ENCODE measurements at places on chromosomes 7 and 10.

GRCh38 chr7:8357536-8357935, 75.9 kb upstream of the NXPH1 start:
- DNase-seq = no peak

DNA sequence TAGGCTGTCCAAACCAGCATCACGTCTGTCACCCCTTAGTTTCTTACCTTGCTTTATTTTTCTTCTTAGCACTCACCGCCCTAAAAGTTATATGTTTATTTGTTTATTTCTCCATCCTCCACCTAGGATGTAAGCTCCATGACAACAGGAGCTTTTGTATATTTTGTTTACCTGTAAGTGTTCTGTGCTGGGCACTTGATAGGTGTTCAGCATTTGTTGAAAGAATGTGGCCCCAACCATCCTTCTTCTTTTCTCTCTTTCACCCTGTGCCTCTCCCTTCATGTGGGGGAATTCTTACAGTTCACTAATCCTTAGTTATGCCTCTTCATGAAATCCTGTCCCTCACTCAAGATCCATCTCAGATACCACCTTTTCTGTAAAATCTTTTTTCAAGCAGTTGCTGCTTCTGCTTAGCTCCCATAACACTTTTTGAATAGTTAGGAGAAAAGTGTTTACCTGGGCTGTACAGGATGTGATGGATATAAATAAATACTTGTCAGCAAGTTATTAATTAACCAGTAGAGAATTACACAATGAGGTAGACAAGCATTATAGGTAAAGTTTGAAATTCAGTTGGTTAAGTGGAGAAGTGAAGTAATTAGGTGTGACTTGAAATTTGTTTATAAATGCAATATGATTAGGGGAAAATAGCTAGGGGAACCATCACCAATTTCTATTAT, 9.7 kb downstream of the AHR start:
- no peak for DNase-seq

GRCh38 chr10:72123616-72124015, 35.3 kb upstream of the SPOCK2 start:
- DNase-seq = no peak

DNA sequence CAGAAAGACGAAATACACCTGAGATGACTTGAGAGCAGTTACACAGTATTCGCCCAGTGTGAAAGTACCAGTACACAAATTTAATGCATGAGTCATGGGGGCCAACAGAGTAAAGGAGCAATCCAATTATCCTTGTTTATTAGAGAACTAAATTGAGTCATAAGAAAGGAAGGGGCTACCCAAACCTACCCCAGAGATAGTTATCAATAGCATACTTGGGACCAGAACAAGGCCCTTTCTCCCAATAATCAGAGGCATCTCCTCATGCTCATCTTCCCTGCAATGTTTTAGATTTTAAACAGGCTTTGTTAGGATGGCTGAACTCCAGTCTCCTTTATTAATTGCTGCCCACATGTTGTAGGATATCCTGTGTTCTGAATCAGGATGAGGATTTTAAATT, 239.7 kb upstream of the LRGUK start:
- DNase-seq = no peak

- no peak for DNase-seq
These were observed 31.1 kb downstream of the SKIDA1 start for GRCh38 chr10:21494191-21495001.

- DNase-seq = no peak
These were observed 589 bp downstream of the ZNF488 start for GRCh38 chr10:47383261-47384147.

DNA sequence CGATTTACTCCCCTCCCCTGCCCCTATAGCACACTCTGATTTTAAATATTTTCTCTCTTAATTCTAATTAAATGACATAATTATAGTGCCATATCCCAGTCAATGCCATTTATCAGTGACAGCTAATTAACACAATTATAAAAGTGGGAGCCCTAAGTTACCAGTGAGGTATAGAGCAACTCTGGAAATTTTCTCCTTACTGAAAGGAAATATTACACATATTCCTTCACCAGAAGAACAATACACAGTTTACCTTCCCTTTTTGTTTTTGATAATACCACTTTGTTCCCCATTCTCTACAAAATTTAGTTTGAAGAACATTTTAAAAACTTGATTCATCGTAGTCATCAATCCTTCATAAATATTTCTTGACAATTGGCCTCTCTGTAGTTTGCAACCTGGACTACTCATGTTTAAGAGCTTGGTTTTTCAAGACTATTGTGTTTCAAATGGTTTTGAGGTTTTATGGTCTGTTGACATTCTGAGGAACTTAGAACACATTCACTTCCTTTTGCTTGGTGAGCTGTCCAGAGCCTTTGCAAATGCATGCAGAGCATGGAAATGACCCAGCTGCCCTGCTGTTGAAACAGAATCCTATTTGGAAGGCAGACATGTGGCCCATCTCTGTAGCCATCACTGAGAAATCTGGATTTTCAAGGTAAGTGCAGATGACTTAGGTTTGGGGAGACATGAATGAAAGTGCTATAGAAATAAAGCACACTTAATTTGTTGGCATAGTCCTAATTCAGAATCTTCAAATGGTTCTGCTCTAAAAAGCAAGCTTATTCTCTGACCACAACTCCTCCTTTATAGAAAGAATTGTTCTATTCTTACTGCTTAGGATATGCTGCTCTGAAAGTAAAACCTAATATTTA, at the start of gene GPR141:
GPR141 (plus strand) TSS at position 521 of the 875 bp plus-strand sequence. CDS start 56,628 bp downstream, outside the sequence.
- DNase-seq = peak; percentile 91

- no peak for DNase-seq
These were observed 40.5 kb downstream of the PPP1R3C start for GRCh38 chr10:91592266-91592975.

DNA sequence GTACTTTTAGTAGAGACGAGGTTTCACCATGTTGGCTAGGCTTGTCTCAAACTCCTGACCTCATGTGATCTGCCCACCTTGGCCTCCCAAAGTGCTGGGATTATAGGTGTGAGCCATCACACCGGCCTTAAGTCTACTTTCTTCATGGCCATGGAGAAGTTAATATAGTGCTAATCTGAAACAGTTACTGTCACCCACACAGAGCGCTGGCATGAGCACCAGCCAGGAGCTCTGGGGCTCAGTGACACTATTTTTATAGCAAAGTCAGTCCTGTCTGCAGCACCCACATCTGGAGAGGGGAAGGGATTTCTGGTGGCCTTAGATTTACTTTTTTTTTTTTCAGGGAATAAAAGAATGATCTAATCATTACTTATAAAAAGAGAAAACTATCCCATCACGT, 21.3 kb downstream of the DNAJC12 start:
- no peak for DNase-seq

DNA sequence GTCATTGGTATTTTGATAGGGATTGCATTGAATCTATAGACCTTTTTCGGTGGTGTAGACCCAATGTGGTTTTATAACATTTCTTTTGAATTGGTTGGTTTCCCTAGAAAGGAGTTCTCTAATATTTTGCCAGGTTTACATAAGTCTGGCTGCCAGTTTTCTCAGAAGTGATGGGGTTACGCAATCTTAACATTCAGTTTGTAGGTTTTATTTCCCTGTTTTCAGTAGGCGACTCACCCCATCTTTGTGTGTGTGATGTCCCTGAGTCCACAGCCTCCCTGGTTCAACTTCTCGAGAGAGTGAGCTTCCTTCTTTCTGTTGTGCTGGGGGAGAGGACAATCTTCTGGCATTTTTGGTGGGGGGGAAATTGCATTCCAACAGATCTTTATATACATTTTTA, 9.6 kb upstream of the KIF5B start:
- DNase-seq = no peak

GRCh38 chr10:115936926-115937767, 335.9 kb downstream of the GFRA1 start:
- DNase-seq = no peak

DNA sequence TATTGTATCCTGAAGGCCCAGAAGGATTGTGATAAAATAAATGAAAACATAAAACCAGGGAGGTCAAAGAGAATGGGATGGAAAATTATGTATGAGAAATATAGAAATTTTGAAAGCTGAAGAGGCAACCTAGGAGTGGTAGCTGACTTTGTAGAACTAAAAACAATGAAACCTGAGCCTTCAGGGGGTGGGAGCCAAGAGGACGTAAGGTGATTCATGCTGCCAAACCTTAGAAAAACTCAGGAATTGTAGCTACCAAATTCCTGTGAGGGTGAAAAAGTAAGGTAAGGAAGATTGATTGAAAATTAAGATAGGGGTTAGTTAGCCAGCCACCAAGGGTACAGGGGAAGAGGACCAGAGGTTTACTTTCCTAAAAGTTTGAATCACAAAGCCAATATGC, 213.2 kb downstream of the KCND2 start:
- DNase-seq = no peak

GRCh38 chr10:80171248-80171660, 34.1 kb downstream of the ANXA11 start:
- DNase-seq = no peak

- DNase-seq = no peak
These were observed 5.7 kb downstream of the CUX1 start for GRCh38 chr7:101823096-101823495.

DNA sequence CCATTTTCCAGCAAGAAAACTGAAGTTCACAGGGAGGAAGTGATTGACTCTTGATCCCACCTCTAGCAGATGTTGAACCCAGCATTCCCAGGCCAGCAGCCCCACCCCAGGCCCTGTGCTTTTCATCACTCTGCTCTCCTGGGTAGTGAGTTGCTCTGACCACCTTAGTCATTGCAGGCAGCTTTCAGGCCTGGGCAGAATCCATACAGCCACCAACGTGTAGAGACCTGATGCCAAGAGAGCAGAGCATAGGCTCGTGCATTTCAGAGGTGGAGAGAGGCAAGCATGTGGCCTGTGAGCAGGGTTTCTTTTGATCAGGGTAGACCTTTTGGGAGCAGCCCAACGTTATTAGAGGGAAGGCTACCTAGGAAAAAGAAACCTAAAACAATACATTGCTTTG, 334.6 kb downstream of the PTEN start:
- DNase-seq = no peak

DNA sequence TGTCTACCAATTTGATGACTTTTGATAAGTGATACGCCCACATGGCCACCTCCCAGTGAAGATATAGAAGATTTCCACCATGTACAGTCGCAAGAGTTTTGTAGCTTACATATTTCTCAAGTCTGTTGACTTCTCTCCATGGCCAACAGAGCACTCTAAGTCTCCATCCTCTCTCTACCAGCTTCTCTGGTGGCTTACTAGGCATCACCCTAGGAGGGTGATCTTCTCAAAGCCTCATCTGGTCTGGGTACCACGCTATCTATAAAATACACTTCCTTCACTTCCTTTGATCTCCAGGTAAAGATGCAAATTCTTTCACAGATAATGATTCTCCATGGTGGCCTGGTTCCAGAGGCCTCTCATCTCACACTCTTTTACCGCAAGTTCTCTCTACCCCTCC, 49.9 kb downstream of the CALN1 start:
- DNase-seq = no peak

- no peak for DNase-seq
These were observed 555.7 kb downstream of the PTPRN2 start for GRCh38 chr7:158031867-158032308.

- DNase-seq = no peak
These were observed 156.0 kb downstream of the ELFN1 start for GRCh38 chr7:1825897-1826741.

- no peak for DNase-seq
These were observed 598.5 kb downstream of the SDK1 start for GRCh38 chr7:3899559-3899991.

DNA sequence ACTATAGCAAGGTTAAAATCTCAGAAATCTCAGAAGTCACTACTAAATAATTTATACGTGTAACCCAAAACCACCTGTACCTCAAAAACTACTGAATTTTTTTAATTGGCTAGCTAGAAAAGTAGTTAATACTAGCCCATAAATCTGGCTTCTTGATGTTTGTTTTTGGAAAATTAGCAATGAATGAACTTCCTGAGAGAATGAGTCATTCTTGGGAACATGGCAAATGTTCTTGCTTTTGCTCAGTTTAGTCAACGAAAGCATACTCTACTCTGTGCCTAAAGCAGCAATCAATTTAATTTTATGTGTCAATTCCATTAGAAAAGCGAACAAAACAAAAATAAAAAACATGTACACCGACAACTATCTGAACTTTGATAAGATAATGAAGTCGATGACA, 69.2 kb downstream of the SEMA3E start:
- DNase-seq = no peak

GRCh38 chr10:133439517-133440461, 14.0 kb upstream of the SCART1 start:
- no peak for DNase-seq

- DNase-seq = no peak
These were observed 81.7 kb downstream of the DLG5 start for GRCh38 chr10:77844713-77845445.

GRCh38 chr10:62166331-62167131, 102.1 kb downstream of the RTKN2 start:
- DNase-seq = no peak

GRCh38 chr7:159031135-159031701, 113.4 kb downstream of the VIPR2 start:
- no peak for DNase-seq

DNA sequence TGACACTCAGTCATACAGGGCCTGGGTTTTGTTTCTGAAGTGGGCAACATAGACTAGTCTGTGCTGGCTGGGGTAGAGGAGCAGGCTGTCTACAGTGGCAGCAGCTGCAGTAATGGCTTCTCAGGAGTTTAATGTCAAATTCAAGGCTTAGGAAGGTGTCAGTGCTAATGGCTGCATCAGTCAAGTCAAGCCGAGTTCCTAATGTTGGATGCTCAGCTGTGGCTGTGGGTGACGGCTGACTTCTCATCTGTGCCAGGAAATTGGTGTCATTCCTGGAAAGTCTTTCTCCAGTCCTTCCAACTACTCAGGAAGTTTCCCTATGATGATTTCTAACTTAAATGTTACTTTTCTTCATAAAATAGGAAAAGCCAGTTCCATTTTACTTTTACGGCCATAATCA, 468.1 kb upstream of the IGFBP3 start:
- DNase-seq = no peak

DNA sequence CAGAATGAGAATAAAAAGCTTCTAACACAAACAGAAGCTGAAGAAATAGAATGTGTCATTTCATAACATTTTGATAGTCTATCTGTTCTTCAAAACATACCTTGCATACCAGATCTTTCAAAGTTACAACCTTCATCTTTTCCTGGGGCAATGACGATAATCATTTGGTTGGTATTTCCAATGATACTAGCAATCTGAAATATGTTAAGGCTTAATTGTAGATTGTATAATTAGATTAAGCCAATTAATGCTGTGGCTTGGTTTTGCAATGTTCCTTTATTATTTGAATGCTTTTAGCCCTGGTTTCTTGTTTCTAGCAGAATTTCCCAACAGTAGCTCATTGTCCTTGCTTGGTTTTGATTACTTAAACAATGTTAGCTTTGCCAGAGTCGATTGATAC, 84.6 kb downstream of the CABCOCO1 start:
- no peak for DNase-seq

DNA sequence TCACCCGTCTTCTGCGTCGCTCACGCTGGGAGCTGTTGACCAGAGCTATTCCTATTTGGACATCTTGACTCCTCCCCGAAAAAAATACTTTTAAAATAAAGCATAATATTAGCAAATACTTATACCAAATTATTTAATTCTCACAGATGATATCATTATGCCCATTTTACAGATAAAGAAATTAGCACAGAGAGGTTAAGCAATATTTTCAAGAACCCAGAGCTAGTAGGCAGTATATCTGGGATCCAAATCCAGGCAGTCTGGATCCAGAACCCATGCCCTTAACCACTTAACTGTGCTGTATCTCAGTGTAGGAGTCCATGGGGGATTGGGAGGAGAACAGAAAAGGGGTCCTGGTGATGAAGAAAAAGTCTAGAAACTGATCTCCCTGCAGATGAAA, 6.1 kb downstream of the IQUB start:
- DNase-seq = no peak

- no peak for DNase-seq
These were observed 416.1 kb upstream of the CNTNAP2 start for GRCh38 chr7:145700488-145700887.

GRCh38 chr7:34747176-34747781, 89.3 kb downstream of the NPSR1 start:
- no peak for DNase-seq

Data from HL-60 (cell line).